Stimulated activated CD8-positive, alpha-beta memory T cell treated with anti-CD3 and anti-CD28 coated beads, Interleukin-4, amount 100 ng/mL, for 1 hour (primary cell): ENCODE measurements at places on chromosomes 5 and 9.

DNA sequence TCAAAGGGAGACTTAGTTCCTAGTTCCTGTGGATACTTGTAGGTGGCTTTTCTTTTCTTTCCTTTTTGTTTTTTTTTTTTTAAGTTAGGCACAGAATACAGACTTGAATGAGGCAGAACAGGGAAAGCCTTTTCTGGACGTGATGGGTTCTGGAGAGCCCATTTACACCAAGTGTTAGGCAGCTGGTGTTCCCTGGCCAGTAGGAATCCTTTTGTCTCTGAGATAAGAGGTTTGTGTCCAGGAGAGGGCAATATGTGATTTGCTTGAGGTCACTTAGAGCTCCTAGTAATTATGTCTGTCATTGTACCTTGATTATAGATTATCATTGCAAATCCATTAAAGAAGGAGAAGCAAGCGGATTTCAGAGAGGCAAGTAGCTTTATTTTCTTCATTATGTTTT is 9.1 kb downstream of the MEGF10 start:
- DNase-seq: no peak

DNA sequence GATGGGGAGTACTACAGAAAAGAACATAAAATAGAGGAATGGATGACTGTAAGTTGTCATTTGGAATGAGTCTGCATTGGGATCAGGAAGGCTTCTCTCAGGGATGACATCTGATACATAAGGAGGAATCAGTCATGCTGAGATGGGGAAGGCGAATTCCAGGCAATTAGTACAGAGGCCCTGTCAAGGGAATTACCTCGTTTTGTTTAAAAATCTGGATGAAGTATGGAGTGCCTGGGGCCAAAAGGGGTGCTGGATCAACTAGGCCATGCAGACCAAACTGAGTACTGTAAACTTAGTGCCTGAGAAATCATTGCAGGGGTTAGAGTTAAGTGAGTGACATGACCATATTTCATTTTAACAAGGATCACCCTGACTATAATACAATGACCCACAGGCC is 30.5 kb downstream of the JAKMIP2 start:
- no peak for DNase-seq

DNA sequence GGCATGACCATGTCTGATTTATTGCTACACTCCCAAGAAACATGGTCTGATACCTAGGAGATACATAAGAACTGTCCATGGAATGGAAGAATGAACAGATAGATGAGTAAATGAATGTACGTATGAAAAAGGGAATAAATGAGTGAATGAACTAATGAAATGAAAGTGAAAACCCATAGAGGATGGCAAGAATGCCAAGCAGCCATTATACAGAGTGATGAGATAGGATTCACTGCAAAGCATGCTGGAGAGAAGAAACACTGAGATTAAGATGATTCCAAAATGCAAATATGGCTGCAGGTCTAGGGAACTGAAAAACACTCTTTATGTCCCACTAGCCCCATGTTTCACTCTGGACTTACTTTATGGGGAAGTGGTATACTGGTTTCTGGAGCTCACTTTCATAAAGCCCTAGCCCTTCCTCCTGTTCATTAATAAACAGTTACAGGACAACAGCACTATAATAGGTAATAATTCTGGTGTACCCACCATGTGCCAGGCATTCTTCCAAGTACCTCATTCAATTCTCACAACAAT is 170.3 kb upstream of the RAD23B start:
- DNase-seq: no peak

GRCh38 chr9:82560457-82560904 is 502.5 kb downstream of the RASEF start:
- DNase-seq: no peak

- DNase-seq: no peak
Observed at GRCh38 chr9:107108342-107109130, 174.5 kb upstream of the RAD23B start.

GRCh38 chr9:131095666-131096268 is 564 bp upstream of the AIF1L start:
- no peak for DNase-seq

- no peak for DNase-seq
Observed at GRCh38 chr9:135794057-135794335, 92.0 kb downstream of the KCNT1 start.

- no peak for DNase-seq
Observed at GRCh38 chr9:91047529-91047928, 245.9 kb downstream of the SYK start.

GRCh38 chr5:84242286-84242685 is 142.4 kb downstream of the EDIL3 start:
- DNase-seq: no peak

- no peak for DNase-seq
Observed at GRCh38 chr9:80946496-80947170, 742.7 kb downstream of the TLE1 start.

DNA sequence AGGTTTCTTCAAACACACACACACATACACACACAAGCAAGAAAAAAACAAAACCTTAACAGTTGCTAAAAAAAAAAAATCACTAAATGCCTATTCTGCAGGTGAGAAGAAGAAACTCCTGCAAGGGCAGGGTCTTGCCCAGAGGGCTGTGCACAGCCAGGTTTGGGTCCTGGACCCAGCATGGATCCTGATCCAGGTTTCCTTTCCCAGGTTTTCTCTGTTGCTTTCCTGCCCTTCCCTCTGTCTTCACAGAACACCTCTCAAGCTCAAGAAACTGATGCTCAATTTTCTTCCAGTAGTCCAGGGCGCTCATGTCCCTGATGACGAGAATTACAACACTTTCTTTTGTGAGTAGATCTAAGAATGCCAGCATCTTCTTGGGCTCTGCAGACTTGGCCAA is 136.6 kb downstream of the PAX5 start:
- DNase-seq: no peak

GRCh38 chr5:142293486-142293885 is 31.3 kb downstream of the SPRY4 start:
- no peak for DNase-seq

DNA sequence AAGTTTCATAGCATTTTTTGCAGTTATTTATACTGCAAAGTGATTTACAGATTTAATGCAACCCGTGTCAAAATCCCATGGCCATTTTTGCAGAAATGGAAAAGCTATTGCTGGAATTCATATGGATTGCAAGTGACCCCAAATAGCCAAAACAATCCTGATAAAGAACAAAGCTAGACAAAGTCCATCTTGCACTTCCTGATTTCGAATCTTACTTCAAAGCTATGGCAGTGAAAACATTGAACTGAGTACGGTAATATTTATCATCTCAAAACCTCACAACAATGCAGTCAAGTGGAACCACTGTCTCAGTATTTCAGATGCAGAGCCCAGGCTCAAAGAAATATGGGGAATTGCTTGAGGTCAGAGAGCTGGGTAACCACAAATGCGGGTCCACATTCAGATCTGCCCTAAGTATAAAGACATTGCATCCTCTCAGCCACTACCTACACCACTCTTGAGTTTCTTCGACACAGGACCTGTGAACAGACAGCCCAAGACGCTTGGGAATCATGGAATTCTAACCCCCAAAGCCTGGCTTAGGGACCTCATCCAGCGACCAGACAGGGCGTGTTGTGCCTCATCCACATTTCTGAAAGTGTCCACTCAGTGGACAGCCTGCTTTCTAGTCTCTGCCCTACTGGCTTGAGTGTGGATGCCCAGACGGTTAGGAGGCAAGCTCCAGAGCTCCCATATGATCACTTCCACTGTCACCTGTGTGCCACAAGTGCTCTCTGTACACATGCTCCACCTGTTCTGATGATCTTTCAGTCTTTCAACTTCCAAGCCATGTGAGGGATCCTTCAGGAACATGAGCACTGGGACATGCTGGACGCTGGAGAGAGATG is 39.3 kb upstream of the KCNIP1 start:
- no peak for DNase-seq

DNA sequence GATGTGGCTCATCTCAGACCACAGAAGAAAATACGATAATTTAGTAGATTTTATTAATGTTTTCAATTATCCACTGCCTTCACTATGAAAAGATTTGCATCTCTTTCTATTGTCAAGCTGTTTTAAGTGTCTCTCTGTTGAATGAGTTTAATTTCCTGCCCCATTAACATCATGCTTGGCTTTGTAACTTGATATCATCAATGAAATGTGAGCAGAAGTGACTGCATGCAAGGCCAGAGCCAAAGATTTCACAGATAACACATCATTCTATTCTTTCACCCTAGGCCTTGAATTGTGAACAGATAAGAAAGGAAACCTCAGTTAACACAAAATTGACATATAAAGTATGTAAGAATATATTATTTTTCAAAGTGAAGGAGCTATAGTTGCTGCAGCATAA is 986.4 kb upstream of the CDH18 start:
- DNase-seq: no peak

DNA sequence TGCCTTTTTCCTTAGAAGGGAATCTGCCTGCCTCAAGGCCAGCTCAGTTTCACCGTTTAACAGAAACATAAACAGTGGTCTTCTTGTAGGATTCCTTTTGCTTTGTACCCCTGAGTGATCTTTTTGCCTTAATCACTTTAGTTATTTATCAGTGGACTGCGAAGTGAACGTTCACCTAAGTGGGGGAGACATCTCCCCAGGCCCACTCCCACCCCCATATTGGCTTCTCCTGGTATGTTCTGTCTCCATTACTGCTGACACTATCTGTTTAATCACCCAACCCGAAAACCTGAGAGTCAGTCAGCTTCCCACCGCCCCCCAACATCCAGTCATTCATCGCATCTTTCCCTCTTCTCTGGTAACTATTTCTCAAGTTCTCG is 1.4 kb downstream of the SKP2 start:
- DNase-seq: no peak

DNA sequence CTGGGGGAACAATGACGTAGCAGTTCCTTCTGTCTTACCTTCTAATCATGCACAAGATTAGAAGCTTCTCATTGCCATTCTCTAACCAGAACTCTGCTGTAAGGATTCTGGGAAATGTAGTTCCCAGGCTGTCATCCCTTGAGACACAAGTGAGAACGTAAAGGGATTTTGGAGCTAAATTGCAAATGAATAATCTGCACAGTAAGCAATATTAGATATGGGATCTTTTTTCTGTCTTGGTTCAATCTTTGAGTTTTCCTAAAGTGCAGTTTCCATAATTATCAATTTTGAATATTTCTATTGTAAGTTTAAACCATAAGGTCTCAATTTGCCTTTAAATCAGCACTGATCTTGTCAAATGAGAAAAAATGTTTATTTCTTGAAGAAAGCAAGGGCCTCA is 189.7 kb upstream of the PLPPR1 start:
- no peak for DNase-seq

- DNase-seq: no peak
Observed at GRCh38 chr9:131960311-131960710, 119.4 kb downstream of the MED27 start.

DNA sequence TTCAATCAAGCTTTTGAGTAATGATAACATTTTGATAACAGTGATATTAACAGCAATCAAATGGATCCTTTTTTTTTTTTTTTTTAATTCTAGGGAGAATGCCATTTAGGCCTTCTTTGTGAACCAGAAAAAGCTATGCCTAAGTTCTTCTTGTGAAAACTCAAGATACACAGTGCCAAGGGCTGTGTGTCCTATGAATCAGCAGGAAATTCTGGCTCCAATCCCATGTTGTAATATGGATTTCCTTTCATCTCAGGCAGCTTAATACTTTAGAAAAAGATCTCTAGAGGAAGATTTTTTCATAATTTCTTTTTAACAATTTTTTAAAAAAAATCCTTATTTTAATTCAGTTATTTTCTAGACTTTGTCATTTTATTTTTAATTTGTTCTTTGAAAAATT is 96.1 kb downstream of the NUDT12 start:
- DNase-seq: no peak

- DNase-seq: no peak
Observed at GRCh38 chr9:127788337-127789011, 2.6 kb downstream of the CDK9 start.

DNA sequence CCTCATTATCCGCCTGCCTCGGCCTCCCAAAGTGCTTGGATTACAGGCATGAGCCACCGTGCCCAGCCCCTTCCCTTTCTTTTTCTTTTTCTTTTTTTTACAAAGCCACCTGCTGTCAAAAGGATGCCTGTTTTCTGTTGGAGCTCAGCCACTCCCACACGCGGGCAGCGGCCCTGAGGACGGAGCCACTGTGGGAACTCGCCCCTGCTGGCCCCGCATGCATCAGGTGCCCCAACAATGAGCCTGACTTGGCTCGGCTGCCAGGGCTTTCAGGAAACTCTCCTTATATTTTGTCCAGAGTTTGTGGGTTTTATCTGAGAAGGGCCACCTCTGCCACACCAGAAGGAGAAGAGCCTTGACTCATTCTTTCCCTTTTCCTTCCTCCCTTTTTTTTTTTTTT is 37.1 kb upstream of the LRRC14B start:
- no peak for DNase-seq

DNA sequence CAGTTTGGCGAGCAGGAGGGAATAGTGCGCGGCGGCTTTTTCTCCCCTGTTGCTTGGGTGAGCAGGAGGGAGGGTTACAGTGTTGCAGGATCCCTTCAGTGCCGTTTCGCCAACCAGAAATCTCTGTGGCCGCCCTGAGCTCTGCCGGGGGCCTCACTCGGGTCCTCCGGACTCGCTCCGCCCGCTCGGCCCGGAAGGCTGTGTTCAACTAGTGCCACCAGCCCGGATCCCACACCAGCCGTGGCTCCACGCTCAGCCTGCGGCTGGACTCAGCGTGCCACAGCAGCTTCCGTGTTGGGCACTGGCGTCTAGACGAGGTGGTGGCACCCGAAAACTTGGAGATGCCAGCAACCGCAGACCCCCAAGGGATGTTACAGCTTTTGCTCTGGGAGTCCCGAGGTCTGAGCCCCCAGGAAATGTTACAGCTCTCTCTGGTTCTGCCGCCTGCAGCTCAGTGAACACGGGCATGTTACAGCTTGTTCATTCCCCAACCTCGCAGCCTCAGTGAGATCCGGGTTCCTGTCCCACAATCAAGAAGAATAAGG is 16.0 kb upstream of the OR13C9 start:
- DNase-seq: no peak

- DNase-seq: no peak
Observed at GRCh38 chr5:145911164-145911563, 25.2 kb upstream of the SH3RF2 start.

GRCh38 chr5:10685115-10685521 is 75.9 kb downstream of the DAP start:
- no peak for DNase-seq

GRCh38 chr9:114869845-114870244 is 60.5 kb downstream of the TNFSF8 start:
- DNase-seq: no peak
